ENCODE measurements at places on chromosomes 5 and 9.

DNA sequence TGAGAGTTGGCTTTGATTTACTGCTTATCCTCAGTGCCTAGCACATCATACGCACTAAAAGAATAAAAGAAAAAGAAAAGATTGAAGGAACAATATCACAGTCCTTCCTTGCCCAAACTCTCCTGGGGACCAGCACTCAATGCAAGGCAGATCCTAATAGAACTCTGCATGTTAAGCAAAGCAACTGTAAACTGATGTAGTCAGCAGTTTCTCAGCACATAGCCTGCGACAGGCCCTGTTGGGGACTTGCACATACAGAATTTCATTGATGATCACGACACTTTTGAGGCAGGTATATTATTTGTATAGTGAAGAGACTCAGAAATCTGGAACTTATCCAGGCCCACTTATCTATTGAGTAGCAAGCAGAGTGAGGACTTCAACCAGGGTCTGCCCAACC lies 15.4 kb downstream of the NIPAL4 start:
- DNase-seq: no peak

- DNase-seq: peak; percentile 27
Observed at GRCh38 chr9:85223506-85224125, 518.1 kb downstream of the AGTPBP1 start.

DNA sequence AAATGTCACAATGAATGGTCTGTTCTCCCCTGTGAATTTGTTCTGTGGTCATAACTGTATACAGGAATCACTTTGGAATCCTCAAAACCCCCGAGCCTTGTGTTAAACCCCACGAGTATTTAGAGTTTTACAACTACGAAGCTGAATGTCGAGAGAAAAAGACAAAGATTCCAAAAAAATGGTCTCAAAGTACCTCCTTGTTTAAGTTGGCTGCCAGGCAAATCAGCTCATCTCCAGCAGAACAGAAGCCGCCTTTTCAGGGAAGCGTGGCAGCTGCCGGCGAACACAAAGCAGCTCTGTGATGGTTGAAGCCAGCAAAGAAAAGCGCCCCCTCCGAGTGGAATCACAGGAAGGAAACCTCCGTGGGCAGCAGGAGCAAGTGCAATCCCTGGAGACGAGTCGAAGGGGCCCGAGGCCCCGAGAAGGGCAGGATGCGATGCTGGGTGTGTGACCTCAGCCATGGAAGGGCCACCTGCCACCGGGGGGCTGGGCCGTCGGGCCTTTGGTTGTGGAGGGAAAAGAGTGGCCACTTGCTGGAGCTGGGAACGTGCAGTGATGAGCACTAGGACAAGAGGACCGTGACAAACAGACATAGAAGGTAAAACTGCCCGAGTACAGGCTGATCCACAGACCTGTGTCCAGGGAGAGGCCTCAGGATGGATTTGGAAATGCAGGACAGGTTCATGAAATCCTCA lies 706.4 kb downstream of the SEMA5A start:
- no peak for DNase-seq

DNA sequence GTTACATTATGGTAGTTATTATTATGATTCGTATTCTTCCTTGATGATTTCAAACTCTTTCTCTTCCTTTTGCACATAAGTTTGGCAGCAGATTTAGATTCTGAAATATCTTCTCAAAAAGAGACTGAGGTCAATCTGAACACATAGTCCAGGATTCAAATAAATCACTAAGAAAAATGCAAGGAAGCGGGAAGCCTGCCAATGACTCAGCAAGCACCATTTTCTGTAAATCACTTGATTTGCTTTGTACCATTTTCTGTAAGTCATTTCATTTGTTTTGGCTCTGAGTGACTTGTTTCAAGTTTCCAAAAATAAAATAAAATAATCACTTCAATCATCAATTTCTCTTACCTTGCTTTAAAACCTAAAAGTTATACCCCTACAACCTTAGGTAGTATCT lies 24.6 kb upstream of the GLIS3 start:
- peak; percentile 85 for DNase-seq

- DNase-seq: peak; percentile 29
Observed at GRCh38 chr5:106759581-106759980, 911.2 kb downstream of the EFNA5 start.

GRCh38 chr5:140806834-140807775 lies at the start of gene PCDHA4:
TSS of gene PCDHA4 (plus strand) at chr5:140807068.
- no peak for DNase-seq

DNA sequence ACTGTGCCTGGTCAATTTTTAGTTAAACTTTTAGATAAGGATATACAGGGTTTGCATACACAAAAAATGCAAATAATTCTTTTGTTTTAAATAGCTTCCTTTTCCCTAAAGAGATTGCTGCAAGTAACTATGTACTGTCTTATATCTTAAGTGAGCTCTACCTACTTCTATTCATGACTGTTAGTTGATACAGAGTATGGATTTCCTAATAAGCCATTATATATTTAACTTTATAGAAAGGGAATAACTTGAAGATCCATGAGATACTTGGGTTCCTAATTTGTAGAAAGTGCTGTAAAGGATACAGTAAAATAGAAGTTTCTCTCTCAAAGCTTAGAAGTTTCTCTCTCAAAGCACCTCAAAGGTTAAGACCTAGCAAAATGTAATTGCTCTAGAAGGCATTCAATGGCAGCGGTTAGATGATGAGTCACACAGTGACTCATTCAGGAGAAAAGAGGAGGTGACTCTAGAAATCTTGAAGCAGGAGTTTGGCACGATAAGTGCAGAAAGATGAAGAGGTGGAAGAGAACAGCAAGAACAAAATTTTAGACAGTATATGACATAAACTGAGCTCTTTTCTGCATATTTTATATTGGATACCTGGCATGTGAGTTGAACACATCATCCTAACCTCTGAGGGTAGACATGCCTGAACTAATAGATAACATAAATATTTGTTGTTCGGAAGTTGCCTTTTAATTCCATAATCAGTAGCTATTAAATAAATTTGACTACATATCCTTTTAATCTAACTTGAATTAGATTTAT lies 5.5 kb upstream of the DNAJC21 start:
- peak; percentile 94 for DNase-seq

GRCh38 chr9:1460143-1460769 lies 410.1 kb downstream of the DMRT2 start:
- no peak for DNase-seq

GRCh38 chr5:37043693-37044092 lies 167.1 kb downstream of the NIPBL start:
- peak; percentile 7 for DNase-seq

GRCh38 chr5:170312301-170312595 lies 14.7 kb upstream of the LCP2 start:
- no peak for DNase-seq

GRCh38 chr5:177085985-177086653 lies 596 bp upstream of the FGFR4 start:
- peak; percentile 5 for DNase-seq

- DNase-seq: no peak
Observed at GRCh38 chr5:173786286-173787187, 101.6 kb upstream of the CPEB4 start.

DNA sequence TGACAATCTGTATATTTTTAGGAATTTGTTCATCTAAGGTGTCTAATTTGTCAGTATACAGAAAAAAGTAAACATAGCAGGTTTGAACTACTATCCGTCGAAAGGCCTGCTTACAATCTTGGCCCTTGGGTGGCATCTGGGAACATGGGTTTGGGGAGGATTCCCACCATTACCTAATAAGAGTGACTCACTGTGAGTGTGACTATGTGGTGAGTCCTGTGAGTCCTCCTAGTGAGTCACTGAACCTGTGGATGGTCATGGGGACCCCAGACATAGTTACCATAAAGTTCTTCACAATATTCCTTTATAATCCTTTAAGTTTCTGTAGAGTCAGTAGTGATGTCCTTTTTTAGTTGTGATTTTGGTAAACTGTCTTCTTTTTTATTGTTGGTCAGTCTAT lies 37.0 kb downstream of the RNF130 start:
- peak; percentile 33 for DNase-seq

DNA sequence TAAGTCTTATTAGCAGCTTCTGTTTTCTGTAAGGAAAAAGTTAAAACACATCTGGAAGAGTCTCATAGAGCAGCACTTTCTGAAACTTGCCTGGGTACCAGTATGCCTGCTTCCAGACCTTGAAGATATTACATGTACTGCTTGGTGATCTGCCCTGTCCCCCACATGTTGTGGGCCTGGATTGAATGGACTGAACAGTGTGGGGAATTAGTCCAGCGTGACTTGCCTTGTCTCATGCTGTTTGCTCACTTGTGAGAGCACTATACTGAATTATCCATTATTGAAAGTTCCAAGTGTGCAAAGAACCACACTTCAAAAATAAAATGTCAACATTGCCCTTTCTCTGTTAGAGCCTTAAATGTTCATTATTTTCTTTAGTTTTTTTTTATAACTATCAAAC lies 8.9 kb downstream of the CTNNA1 start:
- no peak for DNase-seq

GRCh38 chr5:107466233-107466769 lies 204.4 kb downstream of the EFNA5 start:
- DNase-seq: peak; percentile 80

GRCh38 chr5:137300411-137301240 lies 198.5 kb downstream of the SPOCK1 start:
- DNase-seq: peak; percentile 69

GRCh38 chr9:94645901-94646300 lies 6.6 kb upstream of the FBP1 start:
- no peak for DNase-seq

DNA sequence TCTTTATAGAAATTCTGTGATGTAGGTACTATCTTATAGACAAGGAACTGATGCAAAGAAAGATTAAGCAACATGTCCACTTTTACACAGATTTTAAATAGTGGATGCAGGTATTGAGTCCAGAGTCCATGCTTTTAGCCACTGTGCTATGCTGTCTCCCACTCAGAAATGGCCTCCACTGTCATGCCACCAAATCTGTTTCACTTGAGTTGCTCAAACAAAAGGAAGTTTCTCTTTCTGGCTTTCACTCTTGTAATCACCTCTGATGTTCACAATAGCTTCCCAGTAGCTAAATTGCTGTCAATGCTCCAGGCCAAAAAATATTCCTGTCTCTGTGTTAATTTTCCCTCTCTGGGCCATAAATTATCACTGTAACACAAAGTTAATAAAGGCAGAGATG lies 77.0 kb upstream of the RASA1 start:
- no peak for DNase-seq
